HepG2 (cell line): ENCODE measurements at places on chromosomes 7 and 10. TPM values are rescaled to one million over a fixed set of nuclear protein-coding genes. Genes with fewer than 3 reads are reported as not detected.

DNA sequence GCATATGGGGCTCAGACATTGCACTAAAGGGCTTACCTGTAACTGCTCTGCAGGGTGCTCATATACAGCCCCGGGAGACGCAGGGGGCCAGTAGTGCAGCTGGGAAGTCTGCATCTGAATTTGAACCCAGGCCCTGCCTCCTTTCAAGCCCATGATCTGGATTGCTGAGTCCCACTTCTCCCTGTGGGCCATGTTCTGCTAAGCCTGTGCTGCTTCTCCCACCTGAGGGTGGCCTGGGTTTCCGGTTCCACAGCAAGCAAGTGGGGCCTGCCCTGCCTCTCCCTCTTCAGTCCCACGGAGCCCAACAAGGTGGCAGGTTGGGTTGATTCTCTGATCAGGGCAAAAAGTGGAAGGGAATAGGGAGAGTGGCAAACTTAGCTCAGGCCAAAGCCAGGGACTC, 56.6 kb upstream of the GDF10 start:
- DNase-seq: no peak

- DNase-seq: no peak
Observed at GRCh38 chr10:43136995-43137716, 1.1 kb upstream of the CSGALNACT2 start.

Gene CALHM1
- total RNA-seq: 0.04 TPM in 1 of 2 replicates, not detected in the other

DNA sequence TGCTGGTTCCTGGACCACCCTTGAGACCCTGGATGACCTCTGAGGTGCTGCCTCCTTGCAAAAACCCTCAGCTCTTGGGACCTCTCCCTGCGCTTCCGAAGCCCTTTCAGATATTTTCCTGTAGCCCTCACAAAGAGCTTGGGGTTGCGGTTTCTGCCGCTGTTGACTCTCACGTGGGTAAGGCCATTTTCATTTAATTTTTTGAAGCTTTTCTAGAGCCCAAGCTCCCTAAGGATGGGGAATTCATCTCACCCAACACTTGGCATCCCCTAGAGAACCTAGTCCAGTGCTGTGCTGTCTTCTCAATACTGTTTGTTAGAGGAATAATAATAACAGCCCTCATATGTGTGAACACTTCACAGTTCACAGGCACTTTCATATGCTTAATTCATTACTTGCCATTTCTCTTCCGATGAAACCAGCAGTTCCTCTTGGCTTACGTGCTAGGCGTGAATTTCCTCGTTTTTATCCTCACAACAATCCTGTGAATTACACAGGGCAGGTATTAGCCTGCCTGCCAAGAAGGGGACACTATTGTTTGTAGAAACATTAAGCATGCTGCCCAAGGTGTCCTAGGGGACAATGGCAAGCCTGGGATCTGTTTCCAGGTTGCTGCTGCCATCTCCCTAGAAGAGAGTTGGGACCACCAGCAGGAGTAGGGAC, 71.6 kb upstream of the CTBP2 start:
- DNase-seq: no peak
